ENCODE measurements at places on chromosomes 7 and 10.

- DNase-seq: no peak
Observed at GRCh38 chr10:124708246-124708779, 35.9 kb downstream of the FAM53B start.

DNA sequence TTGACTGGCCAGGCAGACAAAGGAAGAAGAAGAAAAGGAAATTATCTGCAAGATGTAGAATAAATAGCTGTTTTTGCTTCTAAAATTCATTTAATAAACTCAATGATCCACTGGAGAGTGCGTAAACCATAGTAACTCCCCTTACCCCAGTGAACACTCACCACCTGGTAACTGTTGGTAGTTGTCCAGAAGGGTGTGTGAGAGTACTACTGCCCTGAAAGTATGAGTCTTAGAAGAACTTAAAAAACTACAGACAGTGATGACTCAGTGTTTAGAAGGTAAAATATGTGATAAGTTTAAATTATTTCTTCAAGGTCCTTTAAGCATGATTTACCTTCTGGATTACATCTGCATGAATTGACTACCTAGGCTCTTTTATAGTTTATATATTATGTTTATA, 53.0 kb upstream of the SEMA3A start:
- DNase-seq: peak; percentile 3

DNA sequence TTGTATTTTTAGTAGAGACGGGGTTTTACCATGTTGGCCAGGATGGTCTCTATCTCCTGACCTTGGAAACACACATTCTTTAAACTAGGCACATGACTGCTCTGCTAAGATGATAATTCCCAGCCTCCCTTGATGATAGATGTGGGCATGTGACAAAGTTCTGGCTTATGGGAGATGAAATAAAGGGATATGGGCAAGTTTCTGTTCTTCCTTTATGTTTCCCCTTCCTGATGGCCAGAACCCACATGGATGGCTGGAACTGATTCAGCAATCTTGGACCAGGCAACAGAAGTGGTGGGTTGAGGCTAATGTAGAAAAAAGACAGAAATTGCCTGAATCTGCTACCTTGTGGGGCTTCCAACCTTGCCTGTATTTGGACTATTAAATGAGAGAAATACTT, 60.7 kb upstream of the NRP1 start:
- no peak for DNase-seq

DNA sequence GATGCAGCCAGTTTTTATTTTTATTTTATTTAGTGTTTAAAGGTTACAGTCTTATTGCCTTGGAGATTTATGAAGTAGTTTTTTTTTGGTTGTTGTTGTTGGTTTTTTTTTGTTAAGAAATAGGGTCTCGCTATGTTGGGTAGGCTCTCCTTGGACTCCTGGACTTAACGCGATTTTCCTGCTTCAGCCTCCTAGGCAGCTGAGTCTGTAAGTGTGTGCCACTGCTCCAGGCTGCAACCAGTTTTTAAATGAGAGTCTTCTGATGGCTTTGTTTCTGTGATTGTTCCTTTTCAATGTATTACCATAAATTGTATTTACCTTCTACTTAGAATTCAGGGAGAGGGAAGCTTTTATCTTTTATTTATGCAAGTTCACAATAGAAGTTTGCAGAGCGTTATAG, 62.8 kb downstream of the BICC1 start:
- no peak for DNase-seq

DNA sequence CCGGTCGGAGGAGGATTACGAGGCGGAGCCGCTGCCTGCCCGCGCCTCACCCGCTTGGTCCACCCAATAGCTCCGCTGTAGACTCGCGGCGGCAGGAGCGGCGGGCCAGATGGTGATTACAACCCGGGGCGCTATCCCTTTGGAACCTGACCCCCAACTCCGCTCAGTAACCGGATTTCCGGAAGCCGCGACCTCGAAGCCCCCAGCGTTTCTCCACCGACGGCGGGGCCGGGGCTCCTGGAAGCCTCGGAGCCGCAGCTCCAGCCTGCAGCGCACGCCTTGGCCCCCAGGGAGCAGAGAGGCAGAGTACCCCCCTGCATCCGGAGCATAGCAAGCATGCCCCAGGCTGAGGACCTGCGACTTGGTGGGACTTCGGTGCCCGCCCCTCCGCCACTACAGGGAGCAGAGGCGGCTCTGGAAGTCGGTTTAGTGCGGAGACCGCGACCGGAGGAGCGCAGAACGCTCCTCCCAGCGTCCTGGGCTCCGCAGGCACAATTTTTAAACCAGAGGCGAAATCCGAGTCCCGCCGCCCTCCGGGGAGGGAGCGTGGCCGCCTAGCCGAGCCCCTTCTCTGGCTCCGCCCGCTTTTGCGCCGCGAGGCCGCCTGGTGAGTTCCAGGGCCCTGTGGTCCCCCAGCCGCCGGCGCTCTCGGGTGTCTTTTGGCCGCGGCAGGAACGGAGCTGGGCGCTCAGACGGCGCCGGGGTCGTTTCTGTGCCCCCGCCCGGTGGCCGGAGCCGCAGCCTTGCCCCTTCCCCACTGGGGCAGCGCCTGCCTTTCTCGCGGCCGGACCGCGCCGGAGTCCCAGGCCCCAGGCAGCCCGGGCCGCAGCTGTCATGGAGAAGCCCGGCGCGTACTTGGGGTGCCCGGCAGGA, 28.2 kb upstream of the BMS1 start:
- peak; percentile 50 for DNase-seq
